ENCODE measurements at places on chromosomes 7 and 10. TPM values are rescaled to one million over a fixed set of nuclear protein-coding genes. Genes with fewer than 3 reads are reported as not detected.
A peak's percentile ranks its signal among the peaks of the same experiment; 100 is the strongest.

- peaks cover 20% of the 10 kb centered on the region for H3K4me1 ChIP-seq
- H3K36me3 ChIP-seq = no peaks in the 10 kb centered on the region
- peak overlapping the region; percentile 15 for H3K4me3 ChIP-seq
These were observed 1.0 kb upstream of the NRP1 start for GRCh38 chr10:33335551-33335800.

GRCh38 chr10:102965311-102965851, 47.3 kb downstream of the CNNM2 start:
- no peaks in the 10 kb centered on the region for H3K36me3 ChIP-seq
- no peak for DNase-seq
- no peak overlapping the region for H3K4me3 ChIP-seq
- H3K4me1 ChIP-seq = no peaks in the 10 kb centered on the region
- H3K27ac ChIP-seq = no peak overlapping the region

Gene NEUROD6
- not detected for total RNA-seq

DNA sequence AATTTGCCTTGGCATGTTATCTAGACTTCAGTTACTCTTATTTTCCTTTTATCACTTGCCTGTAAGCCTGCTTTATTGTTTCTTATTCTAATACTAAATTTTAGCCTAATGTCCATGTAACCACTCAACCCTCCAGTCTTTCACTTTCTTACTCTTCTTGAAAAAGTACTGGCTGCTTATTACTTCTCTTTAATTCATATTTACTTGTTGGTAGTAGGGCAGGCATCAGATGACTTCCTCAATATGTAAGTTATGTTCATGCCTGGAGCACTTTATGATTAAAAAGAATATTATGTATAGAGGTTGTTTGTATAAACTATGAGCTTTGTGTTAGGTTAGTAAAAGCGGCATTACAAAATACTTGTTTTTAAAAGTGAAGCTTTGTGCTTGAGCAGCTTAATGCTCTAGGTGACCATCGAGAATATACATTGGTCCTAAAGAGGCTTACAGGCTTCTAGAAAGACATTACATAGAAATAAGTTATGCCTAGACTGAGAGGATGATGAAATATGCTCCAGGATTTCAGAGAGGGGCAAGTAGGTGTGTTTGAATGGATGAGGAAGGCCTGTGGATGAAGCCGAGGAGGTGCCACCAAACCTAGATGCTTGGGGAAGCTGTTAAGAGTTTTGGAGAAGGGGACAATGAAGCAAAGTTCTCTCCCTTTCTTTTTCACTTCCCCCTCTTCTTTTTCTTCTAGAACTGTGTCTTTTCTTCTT, 207.1 kb upstream of the HDAC9 start:
- peaks cover 15% of the 10 kb centered on the region for H3K4me1 ChIP-seq
- no peaks in the 10 kb centered on the region for H3K27me3 ChIP-seq
- H3K4me3 ChIP-seq = no peak overlapping the region
- no peak overlapping the region for H3K27ac ChIP-seq

DNA sequence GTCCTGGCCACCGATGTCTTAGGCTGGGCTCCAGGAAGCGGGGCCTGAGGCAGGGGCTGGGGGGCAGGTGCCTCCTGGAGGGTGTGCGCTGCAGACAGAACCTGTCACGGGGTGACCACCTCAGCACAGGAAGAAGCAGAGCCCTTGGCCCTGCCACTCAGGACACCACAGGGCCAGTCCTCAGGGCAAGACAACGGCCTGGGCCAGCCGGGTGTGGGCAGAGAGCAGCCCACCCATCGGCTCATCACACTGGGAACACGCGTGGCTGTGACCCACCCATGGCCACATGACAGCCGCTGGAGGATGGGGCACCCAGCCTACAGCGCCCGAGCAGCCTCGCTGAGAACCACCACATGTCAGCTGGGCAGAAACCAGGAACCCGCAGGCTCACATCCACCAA, 5.9 kb upstream of the DIP2C start:
- H3K4me3 ChIP-seq = no peak overlapping the region
- H3K27me3 ChIP-seq = no peaks in the 10 kb centered on the region
- no peak overlapping the region for H3K27ac ChIP-seq
